ENCODE measurements at places on chromosomes 5 and 9.

DNA sequence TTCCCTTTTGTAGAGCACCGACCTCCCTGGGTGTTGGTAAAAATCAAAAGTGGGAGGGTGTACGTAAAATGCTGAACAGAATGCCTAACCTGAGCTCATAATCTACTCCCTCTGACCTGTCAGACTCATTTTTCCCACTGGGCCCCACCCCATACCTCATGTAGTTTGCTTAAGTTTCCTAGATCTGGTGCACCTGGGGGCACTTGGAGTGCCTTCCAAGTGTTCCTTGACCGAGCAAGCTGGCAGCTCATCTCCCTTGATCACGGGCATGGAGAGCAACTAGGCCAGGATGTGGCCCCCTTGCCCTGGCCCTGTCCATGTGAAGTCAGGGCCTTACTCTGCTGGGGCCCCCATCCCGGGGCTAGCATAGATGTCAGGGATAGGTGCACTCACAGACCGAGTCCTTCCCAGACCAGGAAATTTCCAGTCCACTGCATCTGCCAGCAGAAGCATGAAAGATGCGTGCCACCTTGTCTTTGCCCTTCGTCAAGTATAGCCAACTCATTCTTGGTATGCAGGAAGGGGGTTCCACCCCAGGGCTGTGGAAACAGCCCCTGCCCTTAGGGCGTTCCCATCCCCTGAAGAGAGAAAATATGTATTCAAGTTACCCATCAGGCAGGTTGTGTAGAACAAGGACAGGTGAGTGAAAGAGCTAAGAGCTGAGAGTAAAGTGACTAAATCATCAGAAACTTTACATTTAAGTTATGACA, 41.9 kb downstream of the SLC22A5 start:
- no peak for DNase-seq

DNA sequence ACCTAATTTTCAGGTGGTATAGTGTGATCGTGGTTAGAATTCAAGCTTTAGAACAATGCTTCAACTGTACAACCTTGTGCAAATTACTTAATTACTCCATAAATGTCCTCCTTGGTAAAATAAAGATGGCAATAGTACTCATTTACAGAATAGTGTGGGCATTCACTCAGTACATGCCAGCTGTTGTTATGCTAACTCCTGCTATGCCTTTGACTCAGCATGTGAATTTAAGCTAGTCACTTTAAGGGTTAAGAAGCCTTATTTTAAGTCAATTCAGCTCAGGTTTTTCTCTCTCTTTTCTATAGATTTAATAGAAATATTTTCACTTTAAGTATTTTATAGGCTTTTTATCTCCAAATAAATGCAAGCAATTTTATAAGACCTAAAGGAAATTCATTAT, 335.6 kb upstream of the ITGA1 start:
- DNase-seq, result no peak

- DNase-seq, result no peak
These were observed 52.0 kb upstream of the KCNIP1 start for GRCh38 chr5:170451747-170452365.

- DNase-seq, result no peak
These were observed 134.4 kb downstream of the BARX1 start for GRCh38 chr9:93820667-93821306.

- DNase-seq, result no peak
These were observed 13.2 kb upstream of the ZBTB43 start for GRCh38 chr9:126791406-126792230.

DNA sequence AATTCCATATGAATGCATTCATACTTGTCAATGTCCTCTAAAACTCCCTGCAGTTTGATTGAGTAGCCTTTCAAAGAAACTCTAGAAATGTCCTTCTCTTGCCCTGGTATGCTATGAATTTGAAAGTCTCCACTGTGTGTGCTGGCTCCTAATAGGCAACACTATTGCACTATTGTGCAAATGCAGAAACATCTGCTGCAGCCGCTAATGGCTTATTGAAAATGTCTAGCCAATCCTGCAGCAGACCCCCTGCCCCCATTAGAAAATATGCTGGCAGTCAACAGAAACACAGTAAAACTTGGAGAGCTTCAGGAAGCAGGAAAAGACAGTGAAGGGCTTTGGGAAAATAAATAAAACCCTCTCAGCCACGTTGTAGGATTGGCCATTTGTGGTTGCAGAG, 87.3 kb upstream of the GRAMD2B start:
- peak; percentile 37 for DNase-seq

GRCh38 chr9:114176624-114177291, 21.4 kb downstream of the COL27A1 start:
- DNase-seq, result no peak

GRCh38 chr5:44334622-44335021, 54.6 kb downstream of the FGF10 start:
- no peak for DNase-seq
